PC-3 (cell line): ENCODE measurements at places on chromosomes 5 and 9.

GRCh38 chr5:36150676-36151433 is 832 bp downstream of the LMBRD2 start:
- peak; percentile 66 for DNase-seq

DNA sequence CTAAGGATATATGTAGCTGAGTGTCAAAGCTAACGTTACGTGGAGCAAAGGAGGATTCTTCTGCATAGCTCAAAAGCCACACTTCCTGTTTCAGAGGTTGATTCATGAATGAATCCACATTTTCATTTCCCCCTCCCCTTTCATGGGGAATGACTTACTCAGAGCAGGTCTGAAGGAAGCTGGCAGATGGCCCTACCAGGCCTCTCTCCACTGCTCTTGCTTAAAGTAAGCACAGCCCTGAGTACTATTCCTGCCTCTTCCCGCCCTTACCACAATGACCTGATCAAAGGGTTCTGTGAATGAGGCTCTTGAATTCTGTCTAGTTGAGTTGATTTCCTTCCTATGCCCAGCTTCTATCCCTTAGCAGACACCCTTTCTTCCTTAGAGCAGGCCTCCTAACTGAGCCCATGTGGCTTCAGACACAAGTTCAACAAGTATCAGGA is 6.3 kb downstream of the IGIP start:
- DNase-seq, result peak; percentile 96

- no peak for DNase-seq
These were observed 19.1 kb downstream of the URM1 start for GRCh38 chr9:128390150-128390812.

- no peak for DNase-seq
These were observed 612.9 kb downstream of the IRX1 start for GRCh38 chr5:4208537-4208936.

GRCh38 chr5:123436201-123436600 is 13.0 kb upstream of the CEP120 start:
- no peak for DNase-seq

GRCh38 chr9:123584202-123585176 is 228.5 kb downstream of the CRB2 start:
- DNase-seq, result no peak

GRCh38 chr9:106423575-106423974 is 439.4 kb upstream of the ZNF462 start:
- DNase-seq, result no peak

- DNase-seq, result peak; percentile 52
These were observed 24.0 kb downstream of the ADAMTSL2 start for GRCh38 chr9:133558191-133559126.

GRCh38 chr9:127076860-127077643 is 45.4 kb downstream of the ANGPTL2 start:
- peak; percentile 2 for DNase-seq
